ENCODE measurements at places on chromosomes 1 and 21.

DNA sequence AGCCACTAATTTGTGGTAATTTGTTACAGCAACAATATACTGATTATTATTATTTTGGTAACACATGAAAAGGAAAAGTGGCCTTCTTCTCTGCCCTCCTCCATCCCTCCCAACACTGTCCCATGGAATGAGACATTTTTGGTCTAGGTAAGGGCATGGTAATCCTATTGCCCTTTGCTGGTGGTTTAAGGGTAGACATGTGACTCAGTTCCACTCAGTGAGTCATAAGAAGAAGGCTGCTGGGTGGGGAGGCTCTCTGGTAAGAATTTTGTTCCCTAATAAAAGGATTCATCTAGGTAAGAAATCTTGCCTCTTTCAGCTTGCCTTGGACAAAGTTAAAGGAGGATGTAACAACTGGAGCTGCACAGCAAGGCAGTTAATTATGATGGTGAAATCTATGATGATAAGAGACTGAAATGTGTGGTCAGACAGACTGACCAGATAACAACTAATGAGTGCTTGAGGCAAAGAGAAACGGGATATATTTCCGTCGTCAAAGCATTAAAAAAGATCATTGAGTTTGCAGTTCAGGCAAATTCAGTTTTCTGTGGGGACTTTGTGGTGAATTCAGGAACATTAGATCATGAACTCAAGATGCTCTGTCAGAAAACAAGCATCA is 232.0 kb upstream of the KCNK2 start:
- no peak for DNase-seq

- no peak for DNase-seq
Observed at GRCh38 chr1:219031809-219032208, 141.9 kb upstream of the LYPLAL1 start.

- no peak for DNase-seq
Observed at GRCh38 chr1:19313961-19314882, 2.1 kb downstream of the SLC66A1 start.

GRCh38 chr1:57736940-57737339 is 313.1 kb upstream of the DAB1 start:
- DNase-seq, result no peak

DNA sequence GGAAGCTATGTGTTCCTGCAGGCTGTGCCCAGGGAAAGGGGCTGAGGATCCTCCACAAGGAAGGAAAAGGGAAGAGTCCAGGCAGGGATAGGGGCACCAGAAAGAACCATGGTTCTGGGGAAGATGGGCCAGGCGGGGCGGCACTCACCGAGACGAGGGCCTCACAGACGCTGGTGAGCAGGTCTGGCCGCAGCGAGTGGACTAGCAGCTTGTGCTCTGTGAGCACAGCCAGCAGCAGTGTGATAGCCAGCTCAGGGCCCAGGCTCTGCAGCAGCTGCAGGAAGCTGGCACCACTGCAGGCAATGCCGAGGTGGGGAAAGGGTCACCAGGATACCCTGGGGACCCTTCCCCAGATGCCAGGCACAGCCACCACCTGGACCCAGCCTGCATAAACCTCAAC is 5.8 kb downstream of the DENND4B start:
- no peak for DNase-seq

DNA sequence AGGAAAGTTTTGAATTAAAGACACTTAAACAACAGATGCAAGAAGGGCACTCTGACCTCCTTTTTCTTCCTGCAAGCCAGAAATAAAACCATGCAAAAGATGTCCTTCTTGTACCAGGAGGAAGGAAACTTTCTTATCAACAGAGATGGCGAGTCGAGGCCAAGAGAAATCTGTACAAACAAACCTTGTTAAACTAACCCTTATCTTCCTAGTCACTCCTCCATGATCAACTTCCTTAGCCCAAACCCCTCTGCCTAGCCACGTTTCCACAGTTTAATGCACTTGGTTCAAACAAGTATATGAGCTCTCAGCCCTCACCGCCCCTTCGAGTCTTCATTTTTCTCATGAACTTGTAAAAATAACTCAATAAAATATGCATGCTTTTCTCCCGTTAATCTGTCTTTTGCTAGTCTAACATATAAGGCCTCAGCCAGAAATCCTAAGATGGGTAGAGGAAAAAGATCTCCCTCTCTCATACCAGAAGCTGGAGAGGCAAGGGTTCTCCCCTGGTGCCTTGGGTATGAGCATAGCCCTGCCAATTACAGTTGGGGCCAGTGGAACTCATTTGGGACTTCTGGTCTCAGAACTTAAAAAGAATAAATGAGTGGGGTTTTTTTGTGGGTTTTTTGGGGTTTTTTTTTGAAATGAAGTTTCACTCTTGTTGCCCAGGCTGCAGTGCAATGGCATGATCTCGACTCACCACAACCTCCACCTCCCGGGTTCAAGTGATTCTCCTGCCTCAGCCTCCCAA is 141.7 kb upstream of the SOD1 start:
- no peak for DNase-seq

GRCh38 chr1:184403961-184404726 is 17.3 kb downstream of the C1orf21 start:
- DNase-seq, result no peak

DNA sequence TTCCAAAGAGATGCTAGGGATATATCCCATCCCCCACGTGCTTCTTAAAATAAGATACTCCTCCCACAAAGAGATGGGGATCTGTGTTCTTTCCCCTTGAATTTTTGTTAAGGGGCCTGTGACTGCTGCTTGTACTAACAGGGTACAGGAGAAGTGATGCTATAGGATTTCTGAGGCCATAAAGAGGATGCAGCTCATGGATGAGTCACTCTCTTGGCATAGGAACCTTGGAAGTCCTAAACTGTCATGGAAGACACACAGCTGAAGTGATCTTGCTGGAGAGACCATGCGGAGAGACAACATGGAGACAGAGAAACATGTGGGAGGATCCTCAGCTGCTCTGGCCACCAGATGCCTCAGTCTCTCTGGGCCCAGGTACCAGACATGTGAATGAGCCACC is 157.2 kb downstream of the S1PR1 start:
- no peak for DNase-seq

GRCh38 chr1:101240041-101240430 is 3.2 kb downstream of the S1PR1 start:
- DNase-seq, result no peak

DNA sequence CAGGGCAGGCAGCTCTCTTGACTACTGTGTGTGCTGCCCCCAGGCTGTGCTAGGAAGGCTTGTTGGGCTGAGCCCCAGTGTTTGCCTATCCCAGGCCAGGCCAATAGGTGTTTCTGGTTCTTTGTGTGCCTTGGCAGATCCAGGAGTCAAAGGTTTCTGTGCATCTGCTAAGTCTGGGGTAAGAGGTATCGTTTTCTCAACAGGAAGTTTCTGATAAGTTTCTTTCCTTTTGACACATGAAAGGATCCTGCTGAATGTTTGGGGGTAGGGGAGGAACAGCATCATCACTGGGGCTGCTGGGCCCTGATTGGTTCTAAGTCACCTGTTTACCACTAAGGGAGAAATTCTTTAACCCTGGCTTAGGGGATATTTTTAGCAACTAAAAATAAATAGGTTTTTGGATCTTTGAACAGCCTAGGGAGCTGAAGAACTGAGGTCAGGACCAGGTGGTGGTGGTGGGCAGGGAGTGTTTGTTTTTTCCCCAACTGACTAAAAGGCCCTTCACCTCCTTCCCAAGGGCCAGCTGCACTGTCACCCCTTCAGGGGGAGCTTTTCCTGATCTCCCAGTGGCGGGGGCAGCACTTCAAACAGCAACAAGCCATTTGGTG is 85.1 kb downstream of the KCNN3 start:
- DNase-seq, result no peak

DNA sequence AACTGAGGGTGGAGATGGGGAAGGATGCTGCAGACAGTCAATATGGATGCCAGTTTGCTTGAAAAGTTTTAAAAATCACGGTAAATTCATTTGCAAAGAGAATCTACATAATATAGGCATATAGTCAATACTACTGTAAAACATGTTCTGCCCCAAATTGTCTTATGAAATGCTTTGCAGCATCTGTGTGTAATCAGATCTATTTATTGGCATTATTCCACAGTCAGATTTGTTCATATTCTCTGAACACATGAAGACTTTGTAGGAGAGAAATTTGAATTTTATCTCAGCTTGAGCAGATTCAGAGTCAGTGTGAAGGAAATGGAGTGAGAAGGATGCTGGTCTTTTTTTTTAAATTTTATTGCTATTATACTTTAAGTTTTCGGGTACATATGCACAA is 88.5 kb downstream of the PLPPR4 start:
- DNase-seq, result no peak

GRCh38 chr1:3495776-3496745 is 41.6 kb downstream of the ARHGEF16 start:
- no peak for DNase-seq

DNA sequence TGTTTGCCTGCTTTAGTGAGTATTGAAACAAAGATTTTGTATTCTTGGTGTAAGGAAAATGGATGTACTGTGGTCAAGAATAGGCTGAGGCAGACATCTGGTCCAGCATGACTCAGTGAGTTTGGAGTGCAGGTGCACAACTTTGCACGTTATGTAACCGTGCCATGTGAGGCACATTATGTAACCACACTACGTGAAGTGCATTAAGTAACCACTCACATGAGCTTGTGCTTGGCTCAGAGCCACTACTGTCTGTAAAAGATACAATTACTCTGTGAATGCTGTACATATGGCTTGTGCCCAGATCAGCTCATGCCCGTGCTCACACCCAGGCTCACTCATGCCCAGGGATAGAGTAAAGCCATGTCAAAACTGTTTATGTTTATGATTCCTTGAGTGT is 216.8 kb downstream of the CTH start:
- DNase-seq, result no peak

All from NCI-H526 (cell line).